Stimulated activated CD4-positive, alpha-beta T cell treated with anti-CD3 and anti-CD28 coated beads, Interleukin-4, amount 100 ng/mL, for 48 hours (primary cell): ENCODE measurements at places on chromosomes 12 and 14.
A peak's percentile ranks its signal among the peaks of the same experiment; 100 is the strongest.

DNA sequence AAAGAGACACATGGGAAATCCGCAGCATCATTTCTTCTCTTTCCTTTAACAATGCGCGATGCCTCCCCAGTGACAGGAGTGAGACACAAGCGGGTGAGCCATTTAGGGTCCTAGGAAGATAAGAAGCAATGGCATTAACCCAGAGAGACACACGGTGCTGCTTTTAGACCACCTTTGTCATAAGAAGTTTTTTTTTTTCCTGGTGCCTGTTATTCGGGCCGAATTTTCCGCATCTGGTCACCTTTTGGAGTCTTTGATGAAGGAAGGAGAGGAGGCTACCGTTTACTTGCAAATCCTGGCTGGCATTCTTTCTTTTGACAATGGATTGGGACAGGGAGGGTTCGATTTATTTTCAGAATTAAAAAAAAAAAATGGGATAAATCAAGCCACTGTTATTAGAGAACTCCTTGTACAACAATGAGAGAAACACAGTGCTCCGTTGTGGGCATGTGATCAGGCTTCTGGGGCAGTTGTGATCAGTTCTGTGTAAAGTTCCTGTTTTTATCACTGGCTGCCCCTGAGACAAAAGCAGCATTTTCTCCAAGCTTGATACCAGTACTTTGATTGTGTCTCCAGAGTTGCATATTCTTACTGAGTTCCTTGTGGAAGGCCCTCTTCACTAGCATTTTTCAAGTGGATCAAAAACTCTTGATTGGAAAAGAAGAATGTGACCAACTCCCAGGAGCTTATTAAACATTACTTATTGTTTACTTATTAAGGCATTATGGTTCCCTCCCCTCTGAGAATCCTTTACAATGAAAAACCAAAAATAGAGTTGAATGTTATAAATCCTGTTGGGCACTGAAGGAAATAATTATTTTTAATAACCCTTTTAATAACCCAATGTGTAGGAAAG, 1.1 kb downstream of the DIP2B start:
- no peak for DNase-seq

DNA sequence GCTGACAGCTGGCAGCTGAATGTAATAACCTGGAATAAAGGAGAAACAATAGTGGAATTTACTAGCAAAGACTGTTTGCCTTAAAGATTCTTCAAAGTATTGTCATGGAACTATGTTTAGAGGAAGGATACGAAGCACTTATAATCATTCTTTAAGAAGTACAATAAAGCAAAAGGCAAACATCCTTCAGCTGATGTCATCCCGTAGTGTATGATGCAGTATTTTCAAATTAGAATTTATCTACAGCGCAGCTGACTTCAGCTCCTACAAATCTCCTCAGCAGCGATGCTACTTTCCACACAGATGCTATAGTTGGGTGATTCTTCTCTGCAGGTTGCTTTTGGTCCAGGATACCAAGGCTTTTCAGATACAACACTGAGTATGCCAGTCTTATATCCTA, 31.5 kb downstream of the CLEC1A start:
- DNase-seq = no peak

GRCh38 chr12:30753233-30753632, 1.5 kb downstream of the CAPRIN2 start:
- DNase-seq = no peak

DNA sequence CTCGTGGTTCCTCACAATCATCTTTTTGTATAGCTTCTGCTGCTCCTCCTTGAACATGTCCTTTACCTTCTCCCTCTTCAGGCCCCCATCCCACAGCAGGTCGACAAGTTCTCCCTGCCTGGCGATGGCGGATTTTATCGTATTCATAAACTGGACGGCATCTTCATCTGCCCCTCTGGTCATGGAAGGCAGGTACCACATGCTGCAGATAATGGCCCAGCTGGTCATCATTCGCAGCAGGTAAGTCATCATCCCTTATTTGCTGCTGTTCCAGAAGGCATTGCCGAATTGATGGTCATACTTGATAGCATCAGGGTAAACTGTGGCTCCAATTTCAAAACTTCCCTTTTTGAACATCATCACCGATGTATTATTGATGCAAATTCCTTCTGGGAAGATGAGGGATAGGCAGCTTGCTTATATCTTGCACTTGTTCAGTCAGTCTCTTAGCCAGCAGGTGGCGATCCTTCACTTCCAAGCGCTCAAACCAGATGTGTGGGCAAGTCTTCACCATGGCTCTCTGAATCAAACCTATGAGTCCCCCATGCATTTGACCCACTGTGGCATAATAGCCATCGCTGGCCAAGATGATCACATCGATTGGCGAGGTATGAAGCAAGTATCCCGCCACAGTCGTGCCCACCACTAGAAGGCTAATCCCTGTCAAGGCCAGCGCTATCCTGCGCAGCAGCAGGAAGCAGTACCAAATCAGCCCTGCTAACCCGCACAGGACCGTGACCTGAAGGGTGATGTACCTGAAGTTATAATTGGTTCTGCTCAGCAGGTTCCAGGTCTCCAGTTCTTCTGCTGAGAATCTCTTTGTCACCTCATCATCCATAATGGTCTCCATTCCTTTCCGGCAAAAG, 381.5 kb upstream of the STXBP6 start:
- no peak for DNase-seq

DNA sequence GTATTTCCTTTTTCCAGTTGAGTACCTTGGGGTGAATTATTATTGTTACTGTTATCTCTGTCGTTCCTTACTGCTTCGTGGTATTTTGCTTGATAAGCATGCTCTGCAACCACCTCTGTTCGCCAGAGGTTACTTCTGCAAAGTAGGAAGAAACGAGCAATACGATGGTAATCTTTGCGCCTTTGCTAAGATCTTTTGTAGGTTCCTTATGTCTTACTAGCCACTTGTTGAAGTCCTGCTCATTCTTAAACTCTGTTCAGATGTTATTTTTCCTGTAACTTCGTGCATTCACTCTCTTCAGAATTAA, 729 bp upstream of the M6PR start:
- no peak for DNase-seq

DNA sequence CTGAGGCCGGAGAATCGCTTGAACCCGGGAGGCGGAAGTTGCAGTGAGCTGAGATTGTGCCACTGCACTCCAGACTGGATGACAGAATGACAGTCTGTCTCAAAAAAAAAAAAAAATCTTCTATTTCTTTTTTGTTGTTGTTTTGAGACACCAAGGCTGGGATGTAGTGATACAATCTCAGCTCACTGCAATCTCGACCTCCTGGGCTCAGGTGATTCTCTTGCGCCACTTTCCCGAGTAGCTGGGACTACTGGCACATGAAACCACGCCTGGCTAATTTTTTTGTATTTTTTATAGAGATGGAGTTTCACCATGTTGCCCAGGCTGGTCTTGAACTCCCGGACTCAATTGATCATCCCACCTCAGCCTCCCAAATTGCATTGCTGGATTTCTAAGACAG, 7.3 kb upstream of the SNRNP35 start:
- DNase-seq = no peak

DNA sequence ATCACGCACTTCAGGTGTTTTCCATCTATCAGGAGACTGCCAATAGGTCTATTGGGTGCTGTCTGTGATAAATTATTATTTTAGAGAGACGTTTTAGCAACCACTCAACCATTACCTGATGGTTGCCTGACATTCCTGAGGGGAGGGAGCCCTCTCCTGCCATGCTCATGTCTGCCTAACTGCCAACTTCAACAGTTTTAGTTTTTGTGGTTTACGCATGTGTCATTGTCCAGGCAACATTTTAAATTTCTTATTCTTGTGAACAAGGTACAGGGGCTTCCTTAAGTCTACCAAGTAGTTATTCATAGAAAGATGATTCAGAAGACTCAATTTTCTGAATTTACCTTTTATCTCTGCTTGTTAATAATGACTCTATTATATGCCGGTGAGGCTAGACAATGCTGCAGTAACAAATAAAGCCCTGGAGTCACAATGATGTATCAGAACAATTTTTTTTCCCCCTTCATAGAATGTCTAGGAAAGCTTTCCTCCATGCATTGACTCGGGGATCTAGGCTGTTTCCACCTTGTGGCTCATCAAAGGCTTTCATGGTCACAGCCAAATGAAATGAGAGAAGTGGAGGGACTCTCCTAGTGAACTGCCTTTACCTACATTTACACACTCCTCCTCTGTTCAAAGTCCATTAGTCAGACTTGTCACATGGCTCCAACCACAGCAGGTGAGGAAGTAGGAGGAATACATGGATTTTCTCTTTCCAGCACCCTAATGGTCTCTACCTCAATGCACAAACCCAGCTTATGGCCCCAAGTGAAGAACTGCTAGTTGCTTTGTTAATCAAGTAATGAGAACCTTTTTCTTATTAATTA, 225.8 kb downstream of the CRADD start:
- no peak for DNase-seq

- DNase-seq = no peak
These were observed 1.1 kb upstream of the NDUFA12 start for GRCh38 chr12:95004610-95005009.

DNA sequence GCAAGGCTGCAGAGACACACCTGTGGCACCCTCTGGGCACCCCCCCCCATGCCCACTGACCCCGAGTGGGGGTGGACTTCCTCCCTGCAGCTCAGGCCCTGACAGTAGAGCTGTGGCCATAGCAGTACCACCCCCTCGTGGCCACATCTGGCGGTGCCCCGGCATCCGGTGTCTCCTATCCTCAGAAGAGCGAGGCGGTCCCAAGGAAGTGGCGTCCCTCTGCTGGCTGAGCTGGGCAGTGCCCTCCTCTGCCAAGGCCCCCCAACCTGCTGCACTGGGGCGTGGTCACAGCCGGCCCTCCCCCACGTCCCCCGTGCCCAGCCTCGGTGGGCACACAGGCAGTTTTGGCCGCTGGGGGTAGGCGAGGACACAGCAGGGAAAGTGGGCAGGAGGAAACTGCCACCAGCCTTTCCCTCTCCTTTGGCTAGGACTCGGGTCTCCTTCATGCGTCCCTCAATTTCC, 6.0 kb upstream of the SLC6A12 start:
- peak; percentile 69 for DNase-seq

DNA sequence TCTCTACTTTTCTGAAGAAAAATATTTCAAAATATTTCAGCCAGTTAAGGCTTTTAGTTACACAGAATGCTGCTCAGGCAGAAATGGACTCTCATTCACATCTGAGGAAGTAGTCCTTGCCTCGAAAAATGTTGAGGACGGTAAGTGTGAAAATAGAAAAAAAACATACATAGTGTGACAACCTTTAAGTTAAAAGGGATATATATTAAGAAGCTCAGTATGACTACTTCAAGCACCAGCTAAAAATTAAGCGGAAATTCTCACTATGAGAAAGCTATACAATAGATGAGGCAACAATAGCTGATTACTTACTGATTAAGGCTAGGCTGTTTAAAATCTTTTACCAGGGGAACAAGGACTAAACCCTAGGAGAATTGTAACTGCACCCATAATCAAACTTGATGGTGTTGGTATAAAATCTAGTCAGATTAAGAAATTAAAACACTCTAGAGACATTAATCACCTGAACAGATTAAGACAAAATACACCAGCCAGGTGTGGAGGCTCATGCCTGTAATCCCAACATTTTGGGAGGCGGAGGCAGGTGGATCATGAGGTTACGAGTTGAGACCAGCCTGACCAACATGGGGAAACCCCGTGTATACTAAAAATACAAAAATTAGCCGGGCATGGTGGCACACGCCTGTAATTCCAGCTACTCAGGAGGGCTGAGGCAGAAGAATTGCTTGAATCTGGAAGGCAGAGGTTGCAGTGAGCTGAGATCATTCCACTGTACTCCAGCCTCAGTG, 53.9 kb downstream of the HNRNPC start:
- no peak for DNase-seq

DNA sequence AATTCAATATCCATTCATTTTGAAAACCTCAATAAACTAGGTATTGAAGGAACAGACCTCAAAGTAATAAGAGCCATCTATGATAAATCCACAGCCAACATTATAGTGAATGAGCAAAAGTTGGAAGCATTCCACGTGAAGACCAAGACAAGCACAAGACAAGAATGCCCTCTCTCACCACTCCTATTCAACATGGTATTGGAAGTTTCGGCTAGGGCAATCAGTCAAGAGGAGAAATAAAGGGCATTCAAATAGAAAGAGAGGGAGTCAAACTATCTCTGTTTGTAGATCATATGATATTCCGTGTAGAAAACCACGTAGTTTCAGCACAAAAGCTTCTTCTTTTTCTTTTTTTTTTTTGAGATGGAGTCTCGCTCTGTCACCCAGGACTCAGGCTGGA, 550.3 kb downstream of the FSCB start:
- DNase-seq = no peak

DNA sequence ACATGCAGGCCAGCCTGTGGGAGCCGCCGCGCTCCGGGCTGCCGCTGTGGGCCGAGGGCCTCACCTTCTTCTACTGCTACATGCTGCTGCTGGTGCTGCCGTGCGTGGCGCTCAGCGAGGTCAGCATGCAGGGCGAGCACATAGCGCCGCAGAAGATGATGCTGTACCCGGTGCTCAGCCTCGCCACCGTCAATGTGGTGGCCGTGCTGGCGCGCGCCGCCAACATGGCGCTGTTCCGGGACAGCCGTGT, 2.9 kb downstream of the TMEM121 start:
- DNase-seq = no peak

- no peak for DNase-seq
These were observed 10.2 kb downstream of the SGPP1 start for GRCh38 chr14:63717702-63718101.

DNA sequence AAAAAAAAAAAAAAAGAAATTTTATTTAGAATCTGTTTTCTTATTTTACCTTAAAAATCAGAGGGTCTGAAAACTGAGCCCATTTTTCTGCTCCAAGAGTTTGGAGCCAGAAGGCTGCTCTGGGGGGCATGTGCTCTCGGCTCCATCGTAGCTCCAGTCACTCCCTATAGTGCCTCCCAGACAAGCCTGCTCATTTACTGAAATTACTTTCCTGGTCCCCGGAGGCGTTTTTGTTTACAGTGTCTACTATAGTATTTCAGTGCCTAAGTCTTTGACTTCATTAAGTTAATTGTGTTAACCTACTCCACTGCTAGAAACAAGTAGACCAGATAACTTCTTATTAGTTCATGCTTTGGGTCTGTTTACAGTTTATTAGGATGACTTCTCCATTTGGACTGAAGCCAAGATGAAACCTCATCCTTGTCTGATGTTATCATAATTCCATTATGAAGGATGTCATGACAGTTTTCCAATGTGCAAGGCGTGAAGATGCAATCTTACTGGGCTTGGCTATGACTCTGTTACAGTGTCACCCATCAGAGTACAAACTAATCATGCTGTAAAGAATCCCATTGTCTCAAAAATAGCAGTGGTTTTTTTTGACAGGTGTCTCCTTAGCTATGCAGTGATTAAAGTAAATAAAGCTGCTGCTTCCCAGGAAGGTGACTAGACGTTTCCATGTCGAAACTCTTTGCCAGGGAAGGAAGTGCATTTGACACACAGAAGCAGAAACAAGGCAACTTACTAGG, 182.3 kb downstream of the TMEM132C start:
- no peak for DNase-seq
